ENCODE measurements at places on chromosomes 1 and 21. TPM values are rescaled to one million over a fixed set of nuclear protein-coding genes. Genes with fewer than 3 reads are reported as not detected.
A peak's percentile ranks its signal among the peaks of the same experiment; 100 is the strongest.

The RCC1 gene
- total RNA-seq, result 12.3 TPM

The FCRL1 gene
- not detected for total RNA-seq

- H3K36me3 ChIP-seq, result no peaks in the 10 kb centered on the region
- H3K4me3 ChIP-seq, result no peak overlapping the region
- H3K27ac ChIP-seq, result no peak overlapping the region
- no peaks in the 10 kb centered on the region for H3K27me3 ChIP-seq
These were observed 56.6 kb upstream of the VTCN1 start for GRCh38 chr1:117267232-117267774.

- no peaks in the 10 kb centered on the region for H3K36me3 ChIP-seq
- H3K4me3 ChIP-seq, result no peak overlapping the region
- no peak for DNase-seq
- H3K27ac ChIP-seq, result no peak overlapping the region
- no peaks in the 10 kb centered on the region for H3K4me1 ChIP-seq
These were observed 22.8 kb upstream of the ABCA4 start for GRCh38 chr1:94143809-94144176.

The DNM3 gene
- 11.4 TPM for total RNA-seq

- H3K4me1 ChIP-seq, result peaks cover 5% of the 10 kb centered on the region
- no peak overlapping the region for H3K4me3 ChIP-seq
- no peaks in the 10 kb centered on the region for H3K36me3 ChIP-seq
- DNase-seq, result no peak
- H3K27ac ChIP-seq, result no peak overlapping the region
These were observed 70.8 kb downstream of the UBE2T start for GRCh38 chr1:202270871-202271326.

DNA sequence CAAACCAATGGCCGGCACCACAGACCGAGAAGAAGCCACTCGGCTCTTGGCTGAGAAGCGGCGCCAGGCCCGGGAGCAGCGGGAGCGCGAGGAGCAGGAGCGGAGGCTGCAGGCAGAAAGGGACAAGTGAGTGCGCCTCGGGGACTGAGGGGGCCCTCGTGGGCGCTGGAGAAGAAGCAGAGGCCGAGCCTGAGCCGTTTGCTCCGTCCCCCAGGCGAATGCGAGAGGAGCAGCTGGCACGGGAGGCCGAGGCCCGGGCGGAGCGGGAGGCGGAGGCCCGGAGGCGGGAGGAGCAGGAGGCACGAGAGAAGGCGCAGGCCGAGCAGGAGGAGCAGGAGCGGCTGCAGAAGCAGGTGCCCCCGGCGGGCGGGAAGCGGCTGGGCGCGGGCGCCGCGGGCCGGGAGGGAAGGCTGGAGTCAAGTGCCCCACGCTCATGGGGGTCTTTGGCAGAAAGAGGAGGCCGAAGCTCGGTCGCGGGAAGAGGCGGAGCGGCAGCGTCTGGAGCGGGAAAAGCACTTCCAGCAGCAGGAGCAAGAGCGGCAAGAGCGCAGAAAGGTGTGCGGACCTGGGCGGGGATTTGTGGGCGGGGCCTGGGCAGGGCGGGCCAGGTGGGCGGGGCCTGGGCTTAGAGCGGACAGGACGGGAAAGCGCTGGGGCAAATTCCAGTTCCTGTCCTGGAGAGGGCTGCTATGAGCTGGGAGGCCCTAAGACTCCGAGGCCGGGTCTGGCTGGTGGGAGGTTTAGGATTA, 22.7 kb downstream of the MAP7D1 start:
- peak; percentile 59 for DNase-seq
- peaks cover 10% of the 10 kb centered on the region for H3K4me1 ChIP-seq
- no peak overlapping the region for H3K27ac ChIP-seq
- H3K4me3 ChIP-seq, result no peak overlapping the region
- H3K27me3 ChIP-seq, result peaks cover 9% of the 10 kb centered on the region
- H3K36me3 ChIP-seq, result no peaks in the 10 kb centered on the region

DNA sequence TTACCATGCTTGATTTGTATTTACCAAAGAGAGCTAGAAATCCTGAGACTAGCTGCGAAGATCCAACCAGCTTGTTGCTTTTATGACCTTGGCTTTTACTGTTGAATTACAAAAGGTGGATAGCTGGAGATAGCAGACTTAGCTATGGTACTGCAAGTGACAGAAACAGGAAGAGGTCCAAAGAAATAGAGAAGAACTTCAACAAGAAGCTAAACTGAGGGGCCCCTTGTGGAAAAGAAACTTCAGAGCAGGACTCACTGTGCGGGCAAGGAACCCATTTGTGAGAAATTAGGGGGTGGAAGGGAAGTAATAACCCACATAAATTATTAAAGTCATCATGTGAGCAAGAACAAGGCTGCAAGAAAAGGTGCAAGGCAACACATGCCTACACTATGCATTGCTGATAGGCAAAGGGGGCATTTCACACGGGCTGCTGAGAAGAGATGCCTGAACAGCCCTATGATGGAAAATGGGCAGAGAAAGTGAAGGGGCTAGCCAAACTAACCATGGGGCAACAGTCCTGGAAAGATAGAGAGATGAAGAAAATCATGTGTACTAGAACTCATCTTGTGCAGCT, 116.6 kb upstream of the PRDX6 start:
- H3K36me3 ChIP-seq, result no peaks in the 10 kb centered on the region
- no peak for DNase-seq
- no peaks in the 10 kb centered on the region for H3K27me3 ChIP-seq
- H3K27ac ChIP-seq, result no peak overlapping the region

DNA sequence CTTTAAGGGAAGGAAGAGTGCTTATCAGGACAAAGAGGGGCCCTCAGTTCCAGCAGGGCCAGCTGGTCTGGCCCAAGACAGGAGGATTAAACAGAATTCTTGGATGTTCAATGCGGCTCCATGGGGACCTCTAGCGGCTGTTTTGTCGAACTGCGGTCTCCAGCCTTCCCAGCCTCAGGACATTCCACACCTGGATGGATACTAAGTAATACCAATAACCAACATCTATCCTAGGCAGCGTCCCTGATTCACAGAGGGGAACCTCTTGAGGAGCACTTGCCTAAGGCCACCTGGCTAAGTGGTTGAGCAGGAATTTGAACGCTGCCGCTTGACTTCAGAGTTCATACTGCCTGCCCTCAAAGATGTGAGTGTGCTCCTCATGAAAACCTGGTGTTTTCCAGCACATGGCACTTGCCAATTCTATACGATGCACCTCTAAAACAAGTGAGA, 15.5 kb upstream of the CD247 start:
- no peaks in the 10 kb centered on the region for H3K27me3 ChIP-seq
- no peak overlapping the region for H3K4me3 ChIP-seq
- DNase-seq, result peak; percentile 78
- no peak overlapping the region for H3K27ac ChIP-seq
- peaks cover 7% of the 10 kb centered on the region for H3K4me1 ChIP-seq

The TMEM52 gene
- total RNA-seq, result 5.4 TPM

GRCh38 chr1:6795661-6796060, 10.4 kb downstream of the CAMTA1 start:
- H3K27me3 ChIP-seq, result no peaks in the 10 kb centered on the region
- H3K4me3 ChIP-seq, result no peak overlapping the region
- H3K4me1 ChIP-seq, result peaks cover 5% of the 10 kb centered on the region
- no peak for DNase-seq
- H3K36me3 ChIP-seq, result no peaks in the 10 kb centered on the region
- H3K27ac ChIP-seq, result no peak overlapping the region

The C1orf116 gene
- total RNA-seq, result not detected

The COL11A1 gene
- total RNA-seq, result 0.76 TPM

GRCh38 chr1:111290104-111290503, 547 bp upstream of the CHIA start:
- no peak overlapping the region for H3K4me3 ChIP-seq
- H3K36me3 ChIP-seq, result no peaks in the 10 kb centered on the region
- peaks cover 2% of the 10 kb centered on the region for H3K27me3 ChIP-seq
- no peaks in the 10 kb centered on the region for H3K4me1 ChIP-seq
- DNase-seq, result no peak

DNA sequence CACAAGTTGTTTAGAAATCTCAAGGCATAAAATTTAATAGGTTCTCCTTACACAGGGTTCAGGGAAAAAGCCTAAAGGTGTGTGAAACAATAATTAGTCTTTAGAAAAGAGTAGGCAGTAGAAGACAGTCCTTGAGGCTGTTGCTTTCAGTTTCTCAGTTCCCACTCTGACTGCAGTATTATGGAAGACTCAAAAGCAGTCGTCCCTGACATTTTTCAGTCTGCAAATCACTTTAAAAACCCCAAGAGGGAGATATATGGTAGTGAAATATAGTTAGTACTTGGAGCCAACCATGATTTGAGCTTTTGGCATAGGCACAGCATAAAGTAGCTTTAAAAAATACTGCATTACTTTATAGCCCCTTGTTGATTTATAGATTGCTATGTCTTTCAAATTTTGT, 299.7 kb downstream of the OLFM3 start:
- H3K4me3 ChIP-seq, result no peak overlapping the region
- H3K4me1 ChIP-seq, result peaks cover 4% of the 10 kb centered on the region
- H3K27me3 ChIP-seq, result no peaks in the 10 kb centered on the region
- H3K27ac ChIP-seq, result no peak overlapping the region

GRCh38 chr1:202349206-202349928, 868 bp downstream of the PPP1R12B start:
- peaks cover 7% of the 10 kb centered on the region for H3K4me1 ChIP-seq
- DNase-seq, result no peak
- H3K27me3 ChIP-seq, result no peaks in the 10 kb centered on the region
- peak overlapping the region; percentile 96 for H3K4me3 ChIP-seq
- no peaks in the 10 kb centered on the region for H3K36me3 ChIP-seq

GRCh38 chr1:163085041-163085903, 16.1 kb downstream of the RGS4 start:
- no peak overlapping the region for H3K4me3 ChIP-seq
- no peak for DNase-seq
- no peaks in the 10 kb centered on the region for H3K36me3 ChIP-seq
- no peak overlapping the region for H3K27ac ChIP-seq
- no peaks in the 10 kb centered on the region for H3K4me1 ChIP-seq

The SDC3 gene
- 41.7 TPM for total RNA-seq

The ACOT11 gene
- total RNA-seq, result 0.32 TPM

The C1orf94 gene
- total RNA-seq, result not detected

DNA sequence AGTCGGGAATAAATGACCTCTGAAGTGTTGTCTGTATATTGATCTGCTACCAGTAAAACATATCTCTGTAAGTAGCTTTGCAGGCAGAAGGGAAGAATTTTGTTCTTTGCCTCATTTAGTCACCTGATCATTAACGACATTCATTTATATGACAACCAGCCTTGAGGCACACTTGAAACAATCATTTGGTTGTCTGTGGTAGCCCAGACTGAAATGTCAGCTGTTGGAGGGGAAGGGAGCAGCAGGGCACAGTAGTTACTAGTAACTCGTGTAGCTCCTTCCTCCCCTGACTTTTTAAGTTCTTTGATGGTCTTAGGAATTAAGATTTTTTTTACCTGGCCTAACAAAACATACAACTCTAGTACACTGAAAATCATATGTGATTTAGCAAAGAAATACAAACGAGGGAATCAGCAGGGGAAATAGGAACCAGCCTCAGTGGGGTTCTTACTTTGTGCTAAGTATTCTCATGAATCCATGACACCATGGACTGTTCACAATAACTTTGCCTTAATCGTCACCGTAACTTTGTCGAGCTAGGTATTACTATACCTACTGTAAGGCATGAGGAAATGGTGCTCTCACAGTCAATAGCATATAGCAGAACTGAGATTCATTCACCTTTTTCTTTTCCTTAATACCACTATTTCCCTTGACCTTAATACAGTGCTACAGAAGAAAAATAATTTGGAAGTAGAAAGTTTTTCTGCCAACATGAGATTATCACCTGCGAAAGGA, 6.4 kb downstream of the IL12RB2 start:
- DNase-seq, result no peak
- no peaks in the 10 kb centered on the region for H3K4me1 ChIP-seq
- no peak overlapping the region for H3K27ac ChIP-seq
- H3K36me3 ChIP-seq, result no peaks in the 10 kb centered on the region

- H3K4me3 ChIP-seq, result no peak overlapping the region
- peaks cover 3% of the 10 kb centered on the region for H3K4me1 ChIP-seq
- DNase-seq, result no peak
- H3K27ac ChIP-seq, result no peak overlapping the region
These were observed 655.8 kb downstream of the BRINP3 start for GRCh38 chr1:189821833-189822232.

DNA sequence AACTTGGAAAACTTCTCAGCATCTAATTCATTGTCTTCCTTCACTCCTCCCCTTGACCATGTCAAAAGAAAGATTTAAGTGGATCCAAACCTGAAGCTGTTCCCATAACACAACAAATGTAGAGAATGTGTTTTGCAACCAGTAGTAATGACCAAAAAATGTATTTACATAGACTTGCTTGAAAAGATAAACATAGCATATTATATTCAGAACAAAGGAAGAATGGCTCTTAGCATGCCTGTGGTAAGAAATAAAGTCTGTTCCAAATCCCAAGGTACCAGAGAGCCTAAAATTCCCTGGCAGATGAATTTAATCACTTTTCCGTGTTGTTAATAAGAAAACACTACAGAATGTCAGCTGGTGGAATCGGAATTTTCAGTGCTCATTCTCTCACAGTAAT, 36.8 kb downstream of the FMO3 start:
- no peaks in the 10 kb centered on the region for H3K27me3 ChIP-seq
- H3K27ac ChIP-seq, result no peak overlapping the region
- H3K36me3 ChIP-seq, result peaks cover 7% of the 10 kb centered on the region
- no peak overlapping the region for H3K4me3 ChIP-seq

All from glutamatergic neuron (in vitro differentiated cells).